ENCODE measurements at places on chromosomes 7 and 10.
A peak's percentile ranks its signal among the peaks of the same experiment; 100 is the strongest.

- DNase-seq = no peak
These were observed 32.4 kb downstream of the NKX2-3 start for GRCh38 chr10:99565166-99565565.

GRCh38 chr7:150842018-150842417, 10.3 kb upstream of the AOC1 start:
- no peak for DNase-seq

DNA sequence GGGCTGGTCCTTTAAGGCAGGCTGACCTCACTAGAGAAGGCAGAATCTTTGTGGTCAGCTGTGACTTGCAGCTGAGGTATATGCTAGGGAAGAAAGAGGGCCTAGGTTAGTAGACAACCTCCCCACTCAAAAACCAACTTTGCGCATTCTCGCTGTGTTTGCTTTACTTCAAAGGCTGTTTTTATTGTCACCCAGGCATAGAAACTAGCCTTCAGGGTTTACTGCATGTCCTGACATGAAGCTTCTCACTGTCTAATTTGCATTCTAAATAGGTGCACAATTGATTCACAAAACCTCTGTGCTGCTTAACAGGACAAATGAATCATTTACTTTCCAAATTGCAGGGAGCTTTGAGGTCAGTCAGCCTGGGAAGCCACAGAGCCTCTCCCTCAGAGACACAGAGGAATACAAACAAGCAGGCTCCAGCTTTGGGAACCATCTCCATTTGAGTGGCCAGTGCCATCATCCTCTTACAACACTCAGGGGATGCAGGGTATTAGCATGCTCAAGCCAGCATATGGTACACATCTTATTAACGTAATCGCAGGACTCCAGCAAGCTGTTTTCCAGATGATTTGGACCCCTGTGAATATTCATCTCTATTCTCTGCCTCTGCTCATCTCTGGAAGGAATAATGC, 596.4 kb upstream of the GHITM start:
- no peak for DNase-seq

GRCh38 chr10:7184660-7185366, 226.0 kb downstream of the SFMBT2 start:
- DNase-seq = peak; percentile 93

DNA sequence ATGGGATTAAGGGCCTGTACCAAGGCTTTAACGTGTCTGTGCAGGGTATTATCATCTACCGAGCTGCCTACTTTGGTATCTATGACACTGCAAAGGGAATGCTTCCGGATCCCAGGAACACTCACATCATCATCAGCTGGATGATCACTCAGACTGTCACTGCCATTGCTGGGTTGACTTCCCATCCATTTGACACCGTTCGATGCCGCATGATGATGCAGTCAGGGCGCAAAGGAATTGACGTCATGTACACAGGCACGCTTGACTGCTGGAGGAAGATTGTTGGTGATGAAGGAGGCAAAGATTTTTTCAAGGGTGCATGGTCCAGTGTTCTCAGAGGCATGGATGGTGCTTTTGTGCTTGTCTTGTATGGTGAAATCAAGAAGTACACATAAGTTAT, 18.2 kb downstream of the LSM5 start:
- DNase-seq = no peak

- no peak for DNase-seq
These were observed 51.3 kb upstream of the TAC1 start for GRCh38 chr7:97680622-97681021.

Data from common myeloid progenitor, CD34-positive (primary cell).